ENCODE measurements at places on chromosomes 3 and 15.

DNA sequence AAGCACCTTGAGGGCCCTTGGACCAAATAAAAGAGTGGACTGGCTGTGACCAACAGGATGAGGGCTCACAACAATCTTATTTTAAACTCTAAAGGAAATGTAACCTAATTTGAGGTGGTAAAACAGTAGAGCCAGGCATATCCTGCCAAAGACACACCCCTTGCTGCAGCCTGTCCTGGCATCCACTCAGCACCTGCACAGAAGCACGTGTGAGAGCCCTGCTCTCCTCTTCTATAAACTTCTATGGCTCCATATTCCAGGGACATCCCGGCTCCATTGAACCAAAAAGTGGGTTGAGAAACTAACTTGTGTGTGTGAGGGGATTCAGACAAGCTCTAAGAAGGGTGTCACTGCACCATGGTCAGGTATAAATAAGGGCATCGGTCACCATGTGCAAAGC, 190.9 kb upstream of the CHRNA7 start:
- DNase-seq = no peak

DNA sequence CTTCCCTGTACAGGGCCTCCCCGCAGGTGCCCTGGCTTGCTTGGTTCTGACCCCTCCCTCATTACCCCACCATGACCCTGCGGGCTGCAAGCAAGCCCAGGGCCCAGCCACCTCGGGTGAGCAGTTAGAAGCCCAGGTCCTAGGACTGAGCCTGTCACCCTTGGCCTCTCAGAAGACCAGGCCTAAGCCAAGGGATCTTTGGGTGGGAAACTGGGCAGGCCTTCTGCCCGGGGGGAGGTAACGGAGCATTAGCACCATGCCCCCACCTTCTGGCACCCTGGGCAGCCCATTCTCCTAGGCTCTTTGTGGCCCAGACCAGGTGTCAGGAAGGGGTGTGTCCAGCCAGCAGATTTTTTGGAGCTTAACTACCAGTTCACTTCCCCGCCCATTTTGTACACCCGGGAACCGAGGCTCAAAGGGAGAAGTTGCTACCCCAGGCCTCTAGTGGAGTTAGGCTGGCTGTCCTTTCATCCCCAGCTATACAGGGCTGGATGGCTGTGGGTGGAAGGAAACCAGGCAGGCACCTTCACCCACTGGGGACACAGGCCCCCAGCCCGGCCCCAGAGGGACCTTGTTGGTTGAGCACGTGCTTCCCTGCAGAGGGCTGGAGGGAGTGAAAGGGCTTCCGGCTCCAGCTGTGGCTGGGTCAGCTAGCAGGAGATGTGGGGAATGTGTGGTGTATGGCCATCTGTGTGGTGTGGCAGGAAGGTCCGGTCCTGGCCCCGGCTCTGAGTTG, 1.4 kb downstream of the CSK start:
- peak; percentile 53 for DNase-seq

GRCh38 chr3:115236496-115236895, 89.4 kb upstream of the ZBTB20 start:
- DNase-seq = no peak

- no peak for DNase-seq
Observed at GRCh38 chr3:149042789-149043386, 43.4 kb downstream of the HLTF start.

GRCh38 chr15:63010920-63011693, 31.4 kb upstream of the TPM1 start:
- DNase-seq = no peak

DNA sequence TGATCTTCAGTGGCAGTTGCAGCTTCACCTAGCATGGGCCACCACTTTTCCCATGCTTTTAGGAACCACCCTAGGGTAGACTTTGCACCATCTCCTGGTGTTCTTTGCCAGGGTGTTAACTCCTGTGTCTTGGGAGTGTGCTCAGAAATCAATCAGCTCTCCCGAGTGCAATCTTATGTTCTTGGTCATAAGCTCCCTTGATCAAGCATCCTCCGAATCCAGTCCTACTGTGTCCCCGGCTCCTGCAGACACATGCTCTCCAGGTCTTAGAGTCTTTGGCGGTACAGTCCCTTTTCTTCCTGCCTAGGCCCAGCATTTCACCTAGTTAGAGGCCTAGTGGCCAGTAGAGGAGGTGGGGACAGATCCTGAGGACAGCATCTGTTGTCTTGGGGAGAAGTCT, 74.7 kb upstream of the SYN2 start:
- no peak for DNase-seq

GRCh38 chr3:128402319-128402718, 64.4 kb downstream of the DNAJB8 start:
- no peak for DNase-seq

DNA sequence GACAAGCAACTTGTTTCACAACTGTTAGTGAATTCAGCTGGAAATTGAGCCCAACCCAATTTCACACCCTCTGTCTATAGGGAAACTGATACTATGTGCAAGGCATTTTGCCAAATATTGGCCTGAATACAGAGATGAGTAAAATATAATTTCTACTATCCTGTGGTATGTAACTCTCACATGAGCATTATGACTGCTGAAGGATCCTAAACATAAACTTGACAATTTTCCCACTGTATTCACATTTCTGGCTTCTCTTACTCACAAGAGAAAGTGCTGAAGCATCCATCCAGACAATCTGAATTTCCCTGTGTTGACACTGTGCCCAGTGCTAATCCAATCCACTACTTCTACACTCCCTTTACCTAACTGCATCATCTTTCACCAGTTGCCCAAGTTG, 28.4 kb downstream of the SERPINI2 start:
- DNase-seq = no peak
